ENCODE measurements at places on chromosomes 7 and 10. TPM values are rescaled to one million over a fixed set of nuclear protein-coding genes. Genes with fewer than 3 reads are reported as not detected.

GRCh38 chr10:78547397-78547796 lies 513.7 kb downstream of the RPS24 start:
- no peak for DNase-seq

- no peak for DNase-seq
Observed at GRCh38 chr10:93299606-93300287, 182.4 kb downstream of the MYOF start.

GRCh38 chr7:112362053-112362650 lies 88.1 kb upstream of the IFRD1 start:
- no peak for DNase-seq

Gene PLA2G12B
- 6.6 TPM for total RNA-seq

- DNase-seq: peak; percentile 38
Observed at GRCh38 chr7:15305002-15305600, 256.7 kb downstream of the AGMO start.

DNA sequence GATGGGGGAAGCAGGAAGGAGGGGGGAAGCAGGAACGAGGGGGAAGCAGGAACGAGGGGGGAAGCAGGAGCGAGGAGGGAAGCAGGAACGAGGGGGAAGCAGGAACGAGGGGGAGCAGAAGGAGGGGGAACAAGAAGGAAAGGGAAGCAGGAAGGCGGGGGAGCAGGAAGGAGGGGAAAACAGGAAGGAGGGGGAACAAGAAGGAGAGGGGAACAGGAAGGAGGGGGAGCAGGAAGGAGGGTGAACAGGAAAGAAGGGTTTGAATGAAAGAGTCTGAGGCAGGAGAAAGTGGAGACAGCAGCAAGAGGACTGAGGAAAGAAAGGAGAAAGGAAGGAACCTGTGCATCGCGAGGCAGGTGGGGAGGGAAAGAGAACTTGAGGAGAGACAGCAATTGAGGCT lies 256.6 kb downstream of the PTEN start:
- no peak for DNase-seq

Gene GBX1
- total RNA-seq: not detected

GRCh38 chr10:75018686-75019307 lies 92.7 kb upstream of the SAMD8 start:
- DNase-seq: no peak

- no peak for DNase-seq
Observed at GRCh38 chr10:34216348-34216945, 598.6 kb downstream of the PARD3 start.

Gene ZNF117
- total RNA-seq: 7.9 TPM

- DNase-seq: no peak
Observed at GRCh38 chr7:115060095-115060870, 138.4 kb downstream of the MDFIC start.

- no peak for DNase-seq
Observed at GRCh38 chr7:136050462-136050847, 73.3 kb upstream of the MTPN start.

Gene GPR37
- 0.24 TPM for total RNA-seq

DNA sequence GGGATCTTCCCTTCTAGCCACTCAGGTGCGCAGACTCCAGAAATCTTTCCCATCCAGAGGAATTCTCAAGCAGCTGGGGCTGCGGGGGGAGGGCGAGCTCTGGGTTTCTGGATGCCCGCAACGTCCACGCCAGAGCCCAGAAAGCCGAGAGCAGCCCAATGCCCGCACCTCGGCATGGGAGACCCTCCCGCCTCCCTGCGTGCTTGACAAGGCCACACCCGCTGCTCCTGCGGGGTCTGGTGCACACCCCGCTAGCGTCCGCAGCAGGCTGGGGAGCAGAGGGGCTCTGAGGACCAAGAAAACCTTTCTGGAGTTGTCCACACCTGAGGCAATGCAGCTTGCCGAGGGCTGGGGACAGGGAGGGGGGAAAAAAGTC lies 66.2 kb downstream of the SLC29A4 start:
- no peak for DNase-seq

DNA sequence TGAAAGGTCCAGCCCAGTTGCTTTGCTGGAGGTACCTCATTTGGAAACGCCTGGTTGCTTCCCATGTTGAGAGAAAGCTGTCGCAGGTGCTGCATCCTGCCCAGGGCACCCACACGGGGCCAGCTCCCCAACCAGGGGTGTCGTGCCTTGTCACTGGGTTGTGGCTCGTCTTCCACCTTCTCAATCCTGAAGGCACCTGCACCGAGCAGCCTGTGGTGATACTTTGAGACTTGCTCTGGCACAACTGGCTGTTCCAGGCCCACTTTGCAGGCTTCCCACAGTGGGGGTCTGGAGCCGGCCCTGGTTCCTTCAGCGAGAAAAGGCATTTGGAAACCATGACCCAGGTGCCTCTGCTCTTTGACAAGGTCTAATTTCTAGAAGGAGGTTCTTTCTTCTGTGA lies 197.3 kb upstream of the PPP2R2D start:
- DNase-seq: no peak

GRCh38 chr10:104478380-104478779 lies 124.7 kb downstream of the CFAP58 start:
- no peak for DNase-seq

Measured in left cardiac atrium (tissue), 4 donors.